ENCODE measurements at places on chromosomes 1 and 21.

DNA sequence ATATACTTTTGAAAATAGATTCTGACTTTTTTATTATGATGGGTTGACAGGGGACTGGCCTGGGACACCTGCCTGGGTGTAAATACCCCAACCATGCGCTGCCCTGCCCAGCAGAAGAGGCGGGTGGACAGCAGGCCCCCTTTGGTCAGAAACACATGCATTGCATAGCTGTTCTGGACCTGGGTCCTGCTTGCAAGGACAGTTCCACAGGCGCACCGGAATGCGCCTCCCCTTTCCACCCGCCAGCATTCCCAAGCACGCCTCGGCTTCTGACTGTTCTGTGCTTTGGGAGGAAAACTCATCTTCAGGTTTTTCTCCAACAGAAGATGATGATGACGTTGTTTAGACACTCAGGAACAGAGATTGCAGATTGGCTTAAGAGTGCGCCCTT is 428 bp upstream of the ZNF678 start:
- DNase-seq: peak; percentile 21

- DNase-seq: no peak
Measured at GRCh38 chr1:26368486-26368885, 4.1 kb downstream of the ZNF683 start.

GRCh38 chr1:50593515-50593914 is 170.3 kb upstream of the DMRTA2 start:
- no peak for DNase-seq

DNA sequence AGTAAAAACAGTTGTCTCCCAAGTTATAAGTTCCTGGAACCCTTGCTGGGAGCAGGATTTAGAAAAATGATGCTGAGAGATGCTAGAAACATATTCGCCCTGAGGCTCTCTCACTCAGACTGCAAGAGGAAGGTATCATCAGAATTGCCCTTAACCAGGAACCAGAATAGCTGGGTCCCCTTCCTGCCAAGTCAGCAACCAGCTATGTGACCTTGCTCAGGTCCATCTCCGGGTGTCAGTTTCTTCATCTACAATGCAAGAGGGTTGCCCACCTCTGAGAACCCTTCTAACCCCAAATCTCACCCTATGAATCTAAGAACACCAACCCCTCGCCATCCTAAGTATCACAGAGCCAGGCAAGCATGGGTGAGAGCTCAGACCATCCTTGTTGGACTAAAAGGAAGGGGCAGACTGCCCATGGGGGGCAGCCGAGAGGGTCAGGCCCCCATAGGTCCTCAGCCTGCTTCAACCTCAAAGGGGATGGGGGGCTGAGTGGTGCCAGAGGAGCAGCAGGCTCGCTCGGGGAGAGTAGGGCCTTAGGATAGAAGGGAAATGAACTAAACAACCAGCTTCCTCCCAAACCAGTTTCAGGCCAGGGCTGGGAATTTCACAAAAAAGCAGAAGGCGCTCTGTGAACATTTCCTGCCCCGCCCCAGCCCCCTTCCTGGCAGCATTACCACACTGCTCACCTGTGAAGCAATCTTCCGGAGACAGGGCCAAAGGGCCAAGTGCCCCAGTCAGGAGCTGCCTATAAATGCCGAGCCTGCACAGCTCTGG is 390 bp upstream of the S100A9 start:
- DNase-seq: peak; percentile 61

DNA sequence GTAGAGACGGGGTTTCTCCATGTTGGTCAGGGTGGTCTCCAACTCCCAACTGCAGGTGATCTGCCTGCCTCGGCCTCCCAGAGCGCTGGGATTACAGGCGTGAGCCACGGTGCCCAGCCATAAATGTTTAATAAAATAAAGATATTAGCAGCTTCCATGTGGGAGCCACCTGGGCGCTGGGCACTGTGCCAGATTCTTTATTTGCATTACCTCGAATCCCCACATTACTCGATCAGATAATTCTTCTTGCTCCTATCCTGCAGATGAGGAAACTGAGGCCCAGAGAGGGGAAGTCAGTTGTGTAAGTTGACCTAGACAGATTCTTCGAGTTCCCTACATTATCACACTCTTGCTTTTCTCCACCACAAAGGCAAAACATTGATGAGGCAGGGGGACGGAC is 24.9 kb upstream of the TENT5B start:
- no peak for DNase-seq

DNA sequence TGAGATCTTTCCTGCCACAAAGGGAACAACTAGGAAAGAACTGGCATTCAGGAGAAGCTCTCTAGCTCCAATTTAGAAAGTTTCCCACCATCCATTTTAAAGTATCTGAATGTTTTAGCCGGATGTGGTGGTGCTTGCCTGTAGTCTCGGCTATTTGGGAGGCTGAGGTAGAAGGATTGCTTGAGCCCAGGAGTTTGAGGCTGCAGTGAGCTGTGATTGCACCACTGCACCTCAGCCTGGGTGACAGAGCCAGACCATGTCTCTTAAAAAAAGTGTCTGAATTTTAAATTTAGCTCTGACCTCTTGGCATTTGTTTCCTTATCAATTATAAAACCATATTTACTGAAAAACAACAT is 67.2 kb downstream of the RPAP2 start:
- DNase-seq: no peak
